ENCODE measurements at places on chromosomes 16 and 17. TPM values are rescaled to one million over a fixed set of nuclear protein-coding genes. Genes with fewer than 3 reads are reported as not detected.

CACNG3 gene
- not detected for total RNA-seq

LDHD gene
- total RNA-seq = 9.2 TPM

IFI35 gene
- total RNA-seq = 7.7 TPM

RAI1 gene
- 20.4 TPM for total RNA-seq

CACNG4 gene
- total RNA-seq = 0.08 TPM

FOXL1 gene
- 0.08 TPM for total RNA-seq

CX3CL1 gene
- total RNA-seq = 3.7 TPM

DHX8 gene
- 39.0 TPM for total RNA-seq

TAX1BP3 gene
- total RNA-seq = 209 TPM

KRTAP4-16 gene
- total RNA-seq = not detected

PIPOX gene
- 0.64 TPM for total RNA-seq

ARL17A gene
- 8.6 TPM for total RNA-seq

CCL11 gene
- total RNA-seq = 0.28 TPM

ABCA10 gene
- total RNA-seq = 2.8 TPM

HEATR9 gene
- total RNA-seq = not detected

ZP2 gene
- total RNA-seq = not detected

DNASE1L2 gene
- total RNA-seq = 0.12 TPM

TLCD3B gene
- 0.20 TPM for total RNA-seq

SAMD14 gene
- total RNA-seq = 0.16 TPM

HIC1 gene
- total RNA-seq = 2.3 TPM

NOMO2 gene
- 74.4 TPM for total RNA-seq

CDRT15L2 gene
- not detected for total RNA-seq

TAT gene
- total RNA-seq = 0.24 TPM

METTL23 gene
- total RNA-seq = 17.8 TPM

COX4I1 gene
- total RNA-seq = 511 TPM

SPNS2 gene
- 33.9 TPM for total RNA-seq

ALOX15 gene
- total RNA-seq = 0.32 TPM

NXPH3 gene
- total RNA-seq = 0.16 TPM

NECAB2 gene
- total RNA-seq = not detected

UBALD2 gene
- 86.9 TPM for total RNA-seq

GOT2 gene
- total RNA-seq = 98.2 TPM

ADGRG3 gene
- 0.84 TPM for total RNA-seq

CEP112 gene
- 3.7 TPM for total RNA-seq

KPNB1 gene
- 232 TPM for total RNA-seq

LRRC37A gene
- total RNA-seq = 1.4 TPM

GRAP gene
- 1.00 TPM for total RNA-seq

B3GNT9 gene
- 3.7 TPM for total RNA-seq

ABCA6 gene
- total RNA-seq = 2.4 TPM

ADAM11 gene
- 0.96 TPM for total RNA-seq

INCA1 gene
- total RNA-seq = not detected

CPNE2 gene
- total RNA-seq = 14.2 TPM

TBC1D3H gene
- total RNA-seq = not detected

INO80E gene
- 37.0 TPM for total RNA-seq

CLEC19A gene
- not detected for total RNA-seq

SCRN2 gene
- total RNA-seq = 21.2 TPM

WWOX gene
- total RNA-seq = 11.2 TPM

EXOC3L1 gene
- 1.4 TPM for total RNA-seq

NLRP1 gene
- total RNA-seq = 11.2 TPM

KRT14 gene
- total RNA-seq = 5,105 TPM

APOBR gene
- total RNA-seq = 0.36 TPM

SDR42E1 gene
- total RNA-seq = 14.5 TPM

CD300LD gene
- not detected for total RNA-seq

BEAN1 gene
- total RNA-seq = 0.92 TPM

KRT9 gene
- 0.16 TPM for total RNA-seq

Measured in esophagus mucosa (tissue), 1 donor.